Caudate nucleus (tissue), 63 donors: ENCODE measurements at places on chromosomes 6 and 20.

DNA sequence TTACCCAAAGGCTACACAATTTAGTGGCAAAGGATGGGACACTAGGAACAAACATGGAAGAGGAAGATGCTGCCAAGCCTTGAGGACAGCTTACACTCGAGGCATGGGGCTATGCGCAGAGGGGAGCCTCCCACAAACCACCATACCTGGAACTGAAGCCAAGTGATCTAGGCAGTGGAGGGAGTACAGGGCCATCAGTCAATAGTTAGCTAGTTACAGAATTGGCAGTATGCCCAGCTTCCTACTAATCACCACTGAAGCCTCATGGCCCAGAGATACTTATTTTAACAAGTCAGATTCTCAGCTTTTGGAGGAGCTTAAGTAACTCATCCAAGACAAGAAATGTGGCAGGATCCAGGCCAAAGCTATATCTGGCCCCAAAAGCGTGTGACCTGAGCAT, 226.6 kb upstream of the MOCS1 start:
- DNase-seq: no peak

DNA sequence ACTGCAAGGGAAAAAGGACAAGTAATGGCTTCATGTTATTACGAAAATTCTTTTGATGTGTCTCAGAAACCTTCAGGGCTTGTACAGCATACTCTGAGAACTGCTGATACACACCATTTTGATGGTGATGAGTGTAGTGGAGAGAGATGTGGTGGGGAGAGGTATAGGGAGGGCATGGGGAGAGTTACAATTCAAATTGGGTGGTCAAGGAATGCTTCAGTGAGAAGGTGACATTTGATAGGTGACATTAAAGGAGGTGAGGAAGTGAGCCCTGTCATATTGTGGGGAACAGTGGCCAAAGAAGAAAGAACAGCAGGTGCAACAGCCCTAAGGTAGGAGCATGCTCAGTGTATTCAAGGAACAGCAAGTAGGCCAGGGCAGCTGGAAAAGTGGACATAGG, 318.9 kb downstream of the CLIC5 start:
- DNase-seq: no peak

GRCh38 chr6:7673063-7673536, 52.8 kb upstream of the BMP6 start:
- DNase-seq: no peak

- DNase-seq: no peak
Measured at GRCh38 chr20:4227085-4227821, 211.9 kb upstream of the RNF24 start.

GRCh38 chr6:38738261-38738660, 23.1 kb downstream of the DNAH8 start:
- no peak for DNase-seq

- DNase-seq: no peak
Measured at GRCh38 chr6:158798311-158798710, 20.9 kb downstream of the EZR start.

DNA sequence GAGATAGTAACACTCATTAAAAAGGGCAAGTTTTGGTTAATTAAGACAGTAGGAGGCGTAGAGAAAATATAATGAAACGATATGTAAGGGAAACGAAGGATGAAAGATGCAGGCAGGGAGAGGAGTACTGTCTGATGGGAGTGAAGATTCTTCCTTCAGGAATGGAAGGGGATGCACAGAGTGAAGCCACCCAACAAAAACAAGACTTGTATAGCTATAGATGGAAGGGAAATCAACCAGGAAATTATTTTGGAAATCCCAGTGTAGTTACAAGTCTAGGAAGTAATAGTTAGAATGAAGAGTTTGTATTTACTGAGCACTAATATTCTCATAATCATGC, 19.7 kb upstream of the HLA-DRB1 start:
- DNase-seq: no peak

DNA sequence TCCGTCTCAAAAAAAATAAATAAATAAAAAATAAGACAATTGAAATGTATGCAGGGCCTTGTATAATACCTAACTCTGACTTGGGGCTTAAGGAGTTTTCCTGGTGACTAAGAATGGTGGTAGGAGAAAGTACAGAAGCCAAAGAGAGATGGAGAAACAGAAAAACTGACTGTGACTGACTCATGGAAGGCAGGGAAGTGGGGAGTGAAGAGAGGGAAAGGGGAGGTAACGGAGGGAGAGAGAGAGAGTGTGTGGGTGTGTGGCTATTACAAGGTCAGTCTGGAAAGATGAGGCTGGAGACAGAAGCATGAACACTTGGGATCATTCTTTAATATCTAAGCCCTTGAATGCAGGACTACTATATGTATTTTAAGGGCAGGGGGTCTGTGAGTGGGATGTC, 38.5 kb downstream of the SNRNP48 start:
- no peak for DNase-seq
